Astrocyte (in vitro differentiated cells and primary cell): ENCODE measurements at places on chromosomes 2 and 18. TPM values are rescaled to one million over a fixed set of nuclear protein-coding genes. Genes with fewer than 3 reads are reported as not detected.

GRCh38 chr2:11949732-11950523 lies 203.5 kb downstream of the LPIN1 start:
- DNase-seq, result no peak

GRCh38 chr2:50752237-50752636 lies 279.7 kb downstream of the NRXN1 start:
- peak; percentile 56 for DNase-seq

GRCh38 chr2:157902692-157903091 lies 26.6 kb upstream of the ACVR1 start:
- DNase-seq, result no peak

DNA sequence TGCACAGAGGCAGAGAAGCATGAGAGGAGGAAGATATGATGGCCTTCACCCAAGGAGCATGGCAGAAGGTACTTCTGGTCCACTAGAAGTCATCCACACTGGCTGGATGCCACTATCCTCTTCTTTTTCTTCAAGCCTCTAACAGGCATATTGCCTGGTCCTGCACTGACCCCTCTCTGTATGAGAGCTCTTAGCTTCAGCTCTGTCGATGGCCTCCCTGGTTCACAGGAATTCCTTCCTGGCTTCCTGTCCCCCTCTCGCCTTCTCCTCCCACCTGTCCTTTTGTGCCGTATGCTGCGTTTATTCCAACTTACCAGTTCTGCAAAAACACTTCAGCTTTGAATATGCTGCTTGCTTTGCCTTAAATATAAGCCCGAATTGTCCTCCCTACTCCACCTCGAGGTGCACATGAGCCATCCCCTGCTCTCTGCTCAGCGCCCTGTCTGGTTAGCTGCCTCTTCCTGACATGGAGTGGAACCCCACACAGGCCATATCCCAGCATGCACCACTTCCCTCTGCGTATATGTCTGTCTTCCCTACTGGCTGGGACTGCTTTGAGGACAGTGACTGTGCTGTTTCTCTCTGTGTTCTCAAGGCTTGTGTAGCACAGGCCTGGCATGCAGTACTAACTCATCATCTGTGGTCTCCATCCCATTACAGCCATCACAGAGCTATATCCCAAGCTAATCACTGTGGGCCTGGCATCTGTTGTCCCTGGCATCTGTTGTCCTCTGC lies 474.9 kb downstream of the EIPR1 start:
- no peak for DNase-seq

- peak; percentile 96 for DNase-seq
These were observed 162.0 kb downstream of the RTP5 start for GRCh38 chr2:242031481-242032019.

- no peak for DNase-seq
These were observed 107.6 kb downstream of the SMAD7 start for GRCh38 chr18:48843162-48843561.

GRCh38 chr2:45328264-45328870 lies 282.7 kb downstream of the SRBD1 start:
- DNase-seq, result no peak

DNA sequence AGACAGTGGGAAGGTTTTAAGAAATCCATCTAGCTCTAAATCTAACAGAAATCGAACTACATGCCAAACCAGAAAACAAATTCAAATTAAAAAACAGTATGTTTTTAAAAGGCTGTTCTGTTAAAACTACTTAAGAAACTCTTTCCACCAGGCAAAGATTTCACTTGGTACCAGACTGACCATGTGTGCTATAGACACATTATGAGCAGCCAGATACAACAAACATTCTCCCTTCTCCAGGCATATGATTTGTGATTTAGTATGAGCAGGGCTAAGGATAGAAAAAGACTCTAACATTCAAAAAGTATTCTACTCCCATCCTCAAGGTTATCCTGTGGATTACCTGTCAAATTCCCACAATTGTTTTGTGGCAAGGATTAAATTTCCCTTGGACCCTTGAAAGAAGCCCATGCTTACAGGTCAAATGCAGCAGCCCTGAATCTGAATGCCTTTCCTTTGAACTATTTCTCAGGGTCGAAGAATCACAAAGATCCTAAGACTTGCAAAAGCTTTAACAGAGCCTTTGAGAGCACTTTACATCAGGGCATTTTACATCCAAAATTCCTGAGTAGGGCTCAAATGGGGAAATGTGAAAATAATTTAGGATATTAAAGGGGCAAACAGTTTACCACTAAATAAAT lies 42.5 kb upstream of the TTC32 start:
- DNase-seq, result no peak

GRCh38 chr18:24795129-24795528 lies 334.7 kb downstream of the HRH4 start:
- DNase-seq, result no peak

GRCh38 chr2:48414980-48415835 lies 114.7 kb upstream of the STON1 start:
- peak; percentile 39 for DNase-seq

DNA sequence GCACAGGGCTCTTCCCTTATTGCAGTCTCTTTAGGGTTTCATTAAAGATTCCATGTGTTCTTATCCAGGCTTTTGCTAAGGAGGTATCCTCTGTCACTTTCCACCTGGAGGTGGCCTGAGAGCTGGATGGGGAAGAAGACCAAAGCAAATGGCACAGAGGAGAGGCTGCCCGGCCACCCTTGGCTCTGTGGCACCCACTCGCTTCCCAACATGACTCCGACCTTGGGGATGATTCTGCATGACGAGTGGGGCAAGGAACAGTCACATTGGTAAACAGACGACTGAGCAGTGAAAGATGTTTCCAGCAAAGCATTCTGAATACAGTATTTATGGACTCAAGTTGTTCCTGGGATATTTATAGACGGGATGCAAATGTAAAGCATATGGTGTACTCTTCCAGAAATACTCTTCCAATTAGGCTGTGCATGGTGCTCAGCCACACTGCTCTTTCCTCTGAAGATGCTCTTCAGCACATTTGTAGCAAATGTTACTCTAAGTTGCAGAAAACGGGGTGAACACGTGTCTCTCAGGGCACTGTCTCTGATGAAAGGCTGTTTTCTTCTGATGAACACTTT lies 377.1 kb upstream of the HS6ST1 start:
- no peak for DNase-seq

- DNase-seq, result no peak
These were observed 291.4 kb downstream of the KCNS3 start for GRCh38 chr2:18169893-18170175.

DNA sequence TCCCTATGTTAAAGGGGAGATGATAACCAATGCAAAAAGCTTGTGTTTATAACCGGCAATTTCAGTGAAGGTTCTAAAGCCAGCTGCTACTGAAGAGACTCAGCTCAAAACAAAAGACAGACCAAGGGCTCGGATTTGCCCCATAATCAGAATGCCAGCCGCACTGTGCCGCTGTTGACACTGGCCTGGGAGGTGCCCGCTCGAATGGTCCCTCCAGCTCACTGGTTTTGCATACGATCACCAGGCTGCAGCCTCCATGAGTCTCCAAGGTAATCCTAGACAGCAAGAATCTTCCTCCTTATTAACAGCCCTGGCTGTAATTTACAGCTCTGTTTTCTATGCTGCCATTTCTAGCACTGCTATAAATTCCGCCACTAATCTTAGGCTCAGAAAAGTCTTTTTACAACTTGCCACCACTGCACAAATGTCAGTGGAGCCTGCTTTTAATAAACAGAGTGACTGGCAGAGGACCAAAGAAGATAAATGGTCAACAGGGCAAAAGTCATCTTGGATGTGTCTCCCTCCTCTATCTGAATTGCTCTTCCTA lies 155.7 kb upstream of the SH3BP4 start:
- no peak for DNase-seq

DNA sequence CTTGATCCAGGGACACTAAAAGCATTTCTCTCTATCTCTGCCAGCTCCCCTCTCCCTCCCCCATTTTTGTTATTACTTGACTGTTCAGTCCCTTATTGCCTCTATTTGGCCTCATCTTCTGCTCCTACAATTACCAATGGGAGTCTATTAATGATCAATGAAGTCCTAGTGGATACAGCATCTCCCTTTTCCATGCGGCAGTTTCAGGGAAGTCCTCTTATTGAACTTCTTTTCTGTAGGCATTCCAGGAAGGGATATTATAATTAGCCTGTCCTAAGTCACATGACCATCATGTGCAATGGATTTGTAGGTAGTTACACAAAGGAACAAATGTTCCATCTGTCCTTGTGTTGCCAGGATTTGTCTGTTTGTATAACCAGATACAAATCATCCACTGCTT lies 495.1 kb upstream of the CNTNAP5 start:
- DNase-seq, result no peak

- DNase-seq, result no peak
These were observed 1.6 kb upstream of the PDCL3 start for GRCh38 chr2:100561191-100561590.

DNA sequence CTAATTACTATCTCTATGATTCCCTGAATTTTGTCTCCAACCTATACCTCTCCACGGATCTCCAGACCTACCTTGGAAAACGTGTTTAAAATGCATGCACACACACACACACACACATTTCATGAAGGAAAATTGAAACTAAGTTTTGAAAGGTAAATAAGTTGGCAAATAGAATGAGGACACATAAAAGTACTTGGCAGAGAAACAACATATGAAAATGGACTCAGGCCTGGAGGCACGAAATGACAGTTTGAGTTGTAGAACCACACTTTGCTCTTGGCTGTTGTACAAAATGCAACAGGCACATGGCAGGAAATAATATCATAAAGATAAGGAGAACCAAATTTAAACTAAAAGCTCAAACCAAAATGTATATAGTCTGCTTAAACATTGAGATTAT lies 868.1 kb upstream of the CNTNAP5 start:
- no peak for DNase-seq

DNA sequence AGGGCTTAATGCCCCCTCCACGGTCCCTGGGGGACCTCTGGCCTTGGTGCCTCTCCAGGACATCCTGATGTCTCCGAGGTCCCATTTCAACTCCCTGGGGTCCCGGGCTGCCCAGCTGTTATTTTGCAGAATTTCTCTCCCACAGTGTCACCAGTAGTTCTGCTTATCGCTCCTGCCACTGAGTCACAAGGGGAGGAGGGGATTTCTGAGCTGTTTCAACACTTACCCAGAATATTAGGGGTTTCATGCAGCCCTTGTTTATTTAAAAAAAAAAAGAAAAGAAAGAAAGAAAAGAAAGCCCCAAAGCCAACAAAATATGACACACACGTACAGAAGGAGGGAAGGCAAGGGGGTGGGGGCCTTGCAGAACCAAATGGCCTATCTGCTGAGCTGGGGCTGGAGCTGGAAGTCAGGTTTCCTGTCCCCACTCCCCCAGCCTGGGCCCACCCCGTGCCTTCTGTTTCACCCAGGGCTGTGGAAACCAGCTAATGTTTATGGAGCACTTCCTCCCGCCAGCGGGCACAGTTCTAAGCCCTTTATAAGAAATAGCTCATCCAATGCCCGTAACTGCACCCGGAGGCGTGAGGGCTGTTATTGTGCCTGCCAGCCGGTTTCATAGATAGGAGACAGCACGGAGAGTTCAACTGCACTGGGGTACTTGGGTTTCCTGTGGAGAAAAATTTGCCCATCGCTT lies 8.4 kb upstream of the ARID5A start:
- DNase-seq, result peak; percentile 45

FKBP1B gene
- total RNA-seq, result 16.8 and 19.4 TPM in 2 replicates

DIS3L2 gene
- 20.5 and 24.0 TPM in 2 replicates for total RNA-seq

NEUROD1 gene
- total RNA-seq, result not detected in 2 replicates

SLC5A7 gene
- 0.05 TPM in 1 of 2 replicates, not detected in the other for total RNA-seq

ACYP2 gene
- 6.8 and 8.5 TPM in 2 replicates for total RNA-seq

SERPINB13 gene
- total RNA-seq, result not detected in 2 replicates

KLF7 gene
- total RNA-seq, result 76.5 and 81.2 TPM in 2 replicates

TDRD15 gene
- total RNA-seq, result not detected in 2 replicates
